Endothelial cell of umbilical vein (primary cell): ENCODE measurements at places on chromosomes 6 and 20. TPM values are rescaled to one million over a fixed set of nuclear protein-coding genes. Genes with fewer than 3 reads are reported as not detected.

The SLCO4A1 gene
- 3.3 and 4.1 TPM in 2 replicates for total RNA-seq

The OR2H2 gene
- not detected in 2 replicates for total RNA-seq

The RNGTT gene
- total RNA-seq, result 13.1 and 13.5 TPM in 2 replicates

The NFATC2 gene
- 12.9 and 13.0 TPM in 2 replicates for total RNA-seq
